Urinary bladder (tissue), 4 donors: ENCODE measurements at places on chromosomes 3 and 15. TPM values are rescaled to one million over a fixed set of nuclear protein-coding genes. Genes with fewer than 3 reads are reported as not detected.

The ZNF660 gene
- total RNA-seq, result 12.9 TPM

The UPK1B gene
- 141 TPM for total RNA-seq

The ZNF620 gene
- 5.3 TPM for total RNA-seq

The ARHGAP31 gene
- 16.1 TPM for total RNA-seq

The DPPA2 gene
- total RNA-seq, result not detected

The MED12L gene
- 3.1 TPM for total RNA-seq

The ZKSCAN7 gene
- total RNA-seq, result 19.5 TPM

The GOLGA8S gene
- total RNA-seq, result 0.21 TPM

The LDHAL6B gene
- not detected for total RNA-seq

The PLSCR4 gene
- total RNA-seq, result 94.3 TPM

The CHL1 gene
- 47.3 TPM for total RNA-seq
